ENCODE measurements at places on chromosomes 4 and X.

- no peak for DNase-seq
These were observed 119.0 kb upstream of the MID1 start for GRCh38 chrX:10739426-10739825.

GRCh38 chr4:80133240-80133783, 60.3 kb upstream of the ANTXR2 start:
- no peak for DNase-seq

- DNase-seq = no peak
These were observed 145.7 kb upstream of the ESX1 start for GRCh38 chrX:104400387-104400786.

- no peak for DNase-seq
These were observed 291.6 kb upstream of the ARSJ start for GRCh38 chr4:114271031-114271430.

DNA sequence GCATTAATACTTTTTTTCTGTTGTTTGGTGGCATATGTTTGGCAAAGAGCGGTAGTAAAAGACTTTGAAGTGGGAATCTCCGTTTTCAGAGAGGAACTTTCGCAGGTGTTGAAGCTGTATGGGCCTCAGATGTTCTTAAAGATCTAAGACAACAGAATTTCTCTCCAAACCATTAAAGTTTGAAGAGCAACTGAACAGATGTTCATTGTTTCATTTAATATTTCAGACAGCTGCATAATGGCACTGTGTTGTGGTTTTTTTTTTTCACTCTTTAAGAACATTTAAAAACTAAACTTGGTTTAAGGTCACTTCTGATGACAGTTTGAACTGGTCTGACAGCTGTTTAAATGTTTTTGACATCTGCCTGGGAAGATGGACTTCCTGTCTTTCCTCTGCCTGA, 882.7 kb upstream of the PCDH10 start:
- no peak for DNase-seq

GRCh38 chrX:476724-477075, 90.0 kb upstream of the PPP2R3B start:
- no peak for DNase-seq

GRCh38 chrX:88072339-88073030, 554.9 kb downstream of the KLHL4 start:
- DNase-seq = no peak

DNA sequence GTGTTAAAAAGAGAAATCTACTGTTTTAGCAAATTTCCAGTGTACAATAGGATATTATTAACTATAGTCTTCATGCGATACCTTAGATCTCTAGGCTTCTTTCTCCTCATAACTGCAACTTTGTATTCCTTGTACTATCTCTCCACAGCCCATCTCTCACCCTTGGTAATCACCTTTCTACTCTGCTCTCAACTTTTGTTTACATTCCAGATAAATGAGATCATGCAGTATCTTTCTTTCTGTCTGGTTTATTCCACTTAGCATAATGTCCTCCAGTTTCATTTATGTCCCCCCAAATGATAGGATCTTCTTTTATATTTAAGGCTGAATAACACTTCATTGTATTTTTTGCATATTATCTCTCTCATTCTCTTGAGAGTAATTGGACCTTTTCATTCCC, 165.5 kb downstream of the HS3ST1 start:
- no peak for DNase-seq

DNA sequence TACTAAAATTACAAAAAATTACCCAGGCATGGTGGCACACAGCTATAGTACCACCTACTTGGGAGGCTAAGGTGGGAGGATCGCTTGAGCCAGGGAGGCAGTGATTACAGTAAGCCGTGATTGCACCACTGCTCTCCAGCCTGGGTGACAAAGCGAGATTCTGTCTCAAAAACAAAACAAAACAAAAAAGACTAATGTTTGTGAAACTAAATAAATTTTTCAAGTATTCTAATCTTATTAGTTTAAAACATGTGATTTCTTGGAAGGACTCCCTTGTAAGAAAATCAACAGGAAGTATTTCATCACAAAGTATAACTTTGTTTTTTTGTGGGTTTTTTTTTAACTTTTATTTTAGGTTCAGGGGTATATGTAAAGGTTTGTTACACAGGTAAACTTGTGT, 89.6 kb downstream of the EGF start:
- DNase-seq = no peak

GRCh38 chrX:47687263-47687662, 28.3 kb upstream of the UXT start:
- DNase-seq = no peak

GRCh38 chrX:134688031-134688823, 30.0 kb upstream of the PLAC1 start:
- DNase-seq = no peak

- no peak for DNase-seq
These were observed 79.9 kb downstream of the CPZ start for GRCh38 chr4:8672486-8672885.

GRCh38 chr4:15339737-15340136, 88.1 kb upstream of the C1QTNF7 start:
- no peak for DNase-seq

DNA sequence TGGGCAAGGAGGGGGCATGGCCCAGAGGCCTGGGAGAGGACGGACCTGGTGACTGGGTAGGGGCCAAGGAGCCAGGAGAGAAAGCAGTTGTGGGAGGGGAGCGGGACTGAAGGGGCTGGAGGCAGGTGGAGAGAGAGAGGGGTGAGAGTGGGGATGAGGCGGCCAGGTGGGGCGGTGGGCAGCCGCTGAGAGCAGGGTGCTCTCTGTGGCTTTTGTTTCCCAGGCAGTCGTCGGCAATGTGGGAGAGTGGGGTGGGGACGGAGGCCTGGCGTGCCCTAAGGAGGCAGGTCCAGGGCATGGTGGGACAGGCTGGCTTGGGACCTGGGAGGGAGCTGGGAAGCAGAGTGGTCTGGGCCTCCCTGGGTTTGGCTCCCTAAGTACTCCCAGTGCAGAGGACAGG, 3.2 kb upstream of the ATP2B3 start:
- no peak for DNase-seq

- DNase-seq = no peak
These were observed 85.0 kb upstream of the MYOZ2 start for GRCh38 chr4:119050527-119051090.

DNA sequence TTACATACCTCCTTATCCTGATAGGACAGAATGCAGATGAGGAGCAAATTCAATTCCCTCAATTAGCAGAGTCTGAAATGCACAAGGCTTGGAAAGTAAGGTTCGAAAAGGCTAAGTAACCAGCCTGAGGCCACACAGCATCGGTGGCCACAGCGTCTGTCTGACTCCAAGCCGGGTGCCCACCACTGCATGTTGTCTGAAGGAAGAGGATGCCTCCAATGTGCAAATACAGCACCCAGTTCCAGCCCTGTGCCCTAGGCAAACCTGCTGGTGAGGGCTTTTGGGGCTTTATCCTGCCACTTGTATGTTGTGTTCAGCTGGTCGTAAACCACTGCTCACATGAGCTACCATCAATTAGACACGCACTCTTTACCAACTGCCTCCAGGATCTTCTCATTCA, 48.6 kb upstream of the PPP2R2C start:
- DNase-seq = no peak

DNA sequence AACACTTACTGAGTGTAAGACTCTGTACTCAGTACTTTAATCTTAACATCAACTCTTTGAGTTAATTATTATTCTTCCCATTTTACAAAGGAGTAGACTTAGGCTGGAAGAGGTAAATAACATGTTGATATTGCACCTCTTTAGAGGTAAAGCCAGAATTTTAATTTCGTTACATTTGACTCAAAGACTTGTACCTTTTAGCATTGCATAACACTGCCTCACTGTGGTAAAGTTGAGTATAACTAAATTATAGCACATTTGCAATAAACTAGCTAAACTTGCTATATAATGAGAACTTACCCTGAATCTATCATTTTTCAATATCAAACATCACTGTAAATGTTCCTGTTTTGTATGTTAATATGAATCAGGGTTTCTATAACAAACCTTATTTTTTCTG, 218.5 kb downstream of the PRR32 start:
- DNase-seq = no peak

DNA sequence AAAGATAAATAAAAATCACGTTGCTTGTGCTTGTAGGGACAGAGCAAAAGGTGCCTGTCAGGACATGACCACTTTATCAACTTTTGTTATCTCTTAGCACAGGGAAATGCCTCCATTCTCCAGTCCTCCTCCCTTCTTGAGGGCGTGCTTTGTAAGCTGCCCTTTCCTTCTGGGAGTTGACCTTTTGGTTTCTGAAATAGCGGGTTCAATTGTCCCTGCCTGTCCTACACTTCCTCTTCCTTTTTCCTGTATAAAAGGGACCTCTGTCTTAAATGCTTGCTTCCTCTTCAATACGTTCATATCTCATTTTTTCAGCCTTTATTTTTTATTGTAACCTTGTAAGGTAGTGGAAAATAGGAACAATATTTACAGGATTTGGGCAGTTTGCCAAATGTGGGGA, 153.5 kb downstream of the SH3BGRL start:
- no peak for DNase-seq

DNA sequence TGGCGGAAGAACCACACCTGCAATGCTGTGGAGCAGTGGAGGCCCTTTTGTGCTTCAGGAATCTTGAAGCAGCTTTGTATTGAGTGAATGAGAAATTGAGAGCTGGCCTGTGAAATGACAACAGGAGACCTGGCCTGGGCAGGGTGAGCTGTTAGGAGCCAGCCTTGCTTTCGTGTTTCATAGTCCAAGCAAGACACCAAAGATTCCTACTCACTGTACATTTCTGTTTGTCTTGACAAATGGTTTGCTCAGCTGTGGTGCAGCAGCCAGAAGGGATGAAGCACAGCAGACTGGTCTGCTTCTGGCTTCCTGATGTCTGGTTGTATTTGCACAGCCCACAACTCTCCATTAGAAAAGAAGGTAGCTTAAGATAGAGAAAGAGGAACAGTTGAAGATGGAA, 96.5 kb downstream of the GATB start:
- DNase-seq = no peak

- no peak for DNase-seq
These were observed 200.8 kb downstream of the CEP135 start for GRCh38 chr4:56149591-56149990.

DNA sequence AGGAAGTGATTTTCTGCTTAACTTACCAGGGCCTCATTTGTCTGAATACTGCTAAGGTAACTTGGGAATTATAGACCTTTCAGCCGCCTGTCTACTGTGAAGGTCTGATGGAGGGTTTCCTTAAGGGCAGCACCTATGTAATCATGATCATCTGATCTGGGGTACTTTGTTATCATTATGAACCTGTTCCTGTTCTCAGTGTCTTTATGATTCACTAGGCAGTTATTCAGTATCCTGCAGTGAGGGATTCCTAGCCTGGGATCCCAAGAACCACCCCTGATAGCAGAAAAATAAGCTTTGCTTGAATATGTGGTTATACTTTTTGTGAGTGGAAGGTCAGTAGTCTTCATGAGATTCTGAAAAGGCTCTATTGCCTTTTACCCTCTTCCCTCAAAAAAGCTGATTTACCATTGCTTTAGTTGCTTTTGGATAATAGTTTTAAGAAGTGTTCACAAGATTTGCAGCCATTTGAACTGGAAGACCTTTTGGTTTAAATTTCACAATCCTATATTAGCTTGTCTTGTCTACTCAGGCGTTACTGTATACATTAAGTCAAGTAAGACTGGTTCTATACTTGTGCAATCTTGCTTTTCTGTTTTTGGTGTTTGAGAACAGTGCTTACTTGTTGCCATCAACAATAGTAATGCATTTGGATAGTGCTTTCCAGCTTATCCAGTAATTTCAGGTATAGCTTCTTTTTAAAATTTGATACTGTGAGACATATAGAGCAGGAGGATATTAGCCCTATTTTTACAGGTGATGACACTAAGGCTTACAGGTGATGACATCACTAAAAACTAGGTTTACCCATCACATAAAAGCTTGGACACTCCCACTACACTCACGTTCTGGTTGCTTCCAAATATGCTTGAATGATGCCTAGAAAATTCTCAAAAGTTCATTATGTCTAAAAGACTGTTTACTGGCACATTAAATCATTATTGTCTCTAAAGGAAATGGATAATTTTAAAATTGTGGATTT, 60.0 kb downstream of the FHIP1A start:
- DNase-seq = peak; percentile 18

DNA sequence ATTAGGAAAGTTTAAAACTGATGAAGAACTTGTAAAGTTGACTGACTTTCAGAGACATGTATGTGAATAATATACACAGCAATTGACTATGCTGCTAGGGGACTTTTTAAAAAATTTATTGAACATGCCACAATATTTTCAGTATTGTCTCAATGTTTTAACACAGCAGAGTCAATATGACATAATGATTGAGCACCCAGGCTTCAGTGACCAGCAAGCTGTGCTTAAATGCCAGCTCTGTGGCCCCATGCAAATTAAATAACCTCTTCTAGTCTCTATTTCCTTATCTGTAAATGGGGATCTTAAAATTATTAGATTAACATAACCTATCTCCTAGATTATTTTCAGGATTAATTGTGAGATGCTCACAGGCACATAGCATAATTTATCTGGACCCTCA, 56.8 kb upstream of the TXK start:
- no peak for DNase-seq

DNA sequence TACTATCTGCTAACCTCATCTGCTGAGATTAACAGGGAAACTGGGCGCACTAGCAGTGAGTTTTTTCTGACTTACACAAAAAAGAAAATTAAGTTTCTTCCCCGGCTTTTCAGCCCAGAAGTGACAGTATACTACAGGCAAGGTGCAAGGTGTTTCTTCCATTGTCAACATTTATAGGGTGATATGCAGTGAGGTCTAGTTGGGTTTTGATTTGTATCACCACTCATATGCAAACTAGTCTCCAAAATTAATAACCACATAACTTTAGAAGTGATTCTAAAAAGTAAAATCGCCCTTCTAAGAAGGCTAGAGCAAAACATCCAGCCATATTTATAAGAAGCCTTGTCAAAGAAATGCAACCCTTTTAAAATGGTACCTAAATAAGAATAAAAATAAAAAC, 640.1 kb downstream of the ARAP2 start:
- DNase-seq = no peak

GRCh38 chr4:173990126-173990868, 293.2 kb downstream of the FBXO8 start:
- DNase-seq = peak; percentile 16

Measured in Caco-2 (cell line).